ENCODE measurements at places on chromosomes 13 and 19.

DNA sequence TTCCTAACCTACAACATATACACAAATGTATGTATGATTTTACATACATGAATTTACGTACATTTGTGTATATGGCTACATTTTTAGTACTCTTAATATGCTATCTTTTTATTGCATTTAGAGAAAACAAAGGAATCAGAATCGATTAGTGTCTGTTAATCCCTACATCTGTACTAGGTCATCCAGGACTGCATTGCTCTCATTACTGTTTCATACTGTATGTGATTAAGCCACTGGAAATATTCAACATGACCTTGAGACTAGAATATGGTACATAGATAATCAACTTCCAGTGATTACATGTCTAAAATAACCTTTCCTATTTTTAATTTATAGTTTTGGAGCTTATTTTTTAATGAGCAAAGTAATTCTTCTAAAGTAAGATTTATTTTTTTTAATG lies 5.3 kb upstream of the MAB21L1 start:
- DNase-seq: no peak

DNA sequence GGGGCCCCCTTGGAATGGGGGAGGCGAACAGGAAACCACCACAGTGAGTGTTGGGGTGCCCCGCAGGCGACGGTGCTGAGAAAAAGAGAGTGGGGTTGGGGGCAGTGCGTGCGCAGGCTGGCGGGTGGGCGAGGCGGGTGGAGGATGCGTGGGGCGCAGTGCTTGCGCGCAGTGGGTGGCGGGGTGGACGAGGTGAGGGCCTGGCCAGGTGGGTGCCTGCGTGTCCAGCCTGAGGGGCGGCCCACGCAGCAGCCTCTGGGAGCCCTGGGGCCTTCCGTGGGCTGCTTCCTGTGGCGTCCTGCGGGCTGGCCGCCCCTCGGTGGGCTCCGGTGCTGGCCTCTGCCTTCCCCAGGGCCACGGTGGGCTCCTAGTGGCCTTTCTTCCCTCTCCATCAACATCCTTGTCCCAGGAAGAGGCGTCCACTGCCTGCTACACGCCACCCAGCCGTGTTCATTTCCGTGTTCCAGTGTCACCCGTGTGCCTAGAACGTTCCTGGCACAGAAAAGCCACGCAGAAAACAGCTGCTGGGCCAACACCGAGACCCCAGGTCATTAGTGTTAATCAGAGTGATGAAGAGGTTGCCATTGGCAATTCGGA lies 7.1 kb downstream of the ATP11A start:
- no peak for DNase-seq

GRCh38 chr13:38147050-38147449 lies 202.6 kb upstream of the UFM1 start:
- DNase-seq: no peak

GRCh38 chr13:47708386-47708785 lies 292.7 kb downstream of the SUCLA2 start:
- no peak for DNase-seq

GRCh38 chr19:28523619-28524018 lies 689.3 kb downstream of the UQCRFS1 start:
- DNase-seq: no peak

- DNase-seq: no peak
Observed at GRCh38 chr19:12730064-12730463, 4.4 kb downstream of the TRIR start.

GRCh38 chr13:36850790-36851438 lies 31.9 kb downstream of the RFXAP start:
- no peak for DNase-seq

GRCh38 chr19:33564836-33565338 lies 43.3 kb upstream of the PEPD start:
- no peak for DNase-seq

- DNase-seq: no peak
Observed at GRCh38 chr19:50020481-50020880, 4.7 kb downstream of the VRK3 start.

GRCh38 chr13:75365724-75366173 lies 116.2 kb downstream of the TBC1D4 start:
- no peak for DNase-seq

- DNase-seq: peak; percentile 76
Observed at GRCh38 chr19:34999498-35000337, at the start of gene GRAMD1A. Gene GRAMD1A (plus strand): TSS chr19:35000323. CDS start chr19:35000479, 156 bp downstream.

Measured in activated naive CD4-positive, alpha-beta T cell treated with anti-CD3 and anti-CD28 coated beads, Interleukin-2, amount 50 U/mL, for 16 hours (primary cell).